GM23248 (cell line): ENCODE measurements at places on chromosomes 1 and 21.
A peak's percentile ranks its signal among the peaks of the same experiment; 100 is the strongest.

DNA sequence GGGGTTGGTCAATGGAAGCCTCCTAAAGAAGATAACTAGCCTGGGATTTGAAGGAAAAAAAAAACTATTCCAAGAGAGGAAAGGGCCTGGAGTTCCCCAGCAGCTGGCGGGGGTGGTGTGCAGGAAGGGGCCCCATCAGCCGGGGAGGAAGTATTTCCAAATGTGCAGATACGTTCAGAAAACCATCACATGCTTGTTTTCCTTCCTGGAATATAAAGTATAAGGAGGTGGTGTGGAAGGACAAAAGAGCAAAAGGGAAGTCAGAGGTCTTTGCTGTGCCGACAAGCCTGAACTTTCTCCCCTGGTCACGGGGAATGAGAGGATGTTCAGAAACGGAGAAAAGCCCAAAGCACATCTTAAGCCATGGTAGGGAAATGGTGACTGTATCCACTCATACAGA is 72.0 kb upstream of the BACE2 start:
- no peak for DNase-seq

GRCh38 chr1:157540852-157541251 is 11.5 kb downstream of the FCRL5 start:
- DNase-seq: peak; percentile 26

DNA sequence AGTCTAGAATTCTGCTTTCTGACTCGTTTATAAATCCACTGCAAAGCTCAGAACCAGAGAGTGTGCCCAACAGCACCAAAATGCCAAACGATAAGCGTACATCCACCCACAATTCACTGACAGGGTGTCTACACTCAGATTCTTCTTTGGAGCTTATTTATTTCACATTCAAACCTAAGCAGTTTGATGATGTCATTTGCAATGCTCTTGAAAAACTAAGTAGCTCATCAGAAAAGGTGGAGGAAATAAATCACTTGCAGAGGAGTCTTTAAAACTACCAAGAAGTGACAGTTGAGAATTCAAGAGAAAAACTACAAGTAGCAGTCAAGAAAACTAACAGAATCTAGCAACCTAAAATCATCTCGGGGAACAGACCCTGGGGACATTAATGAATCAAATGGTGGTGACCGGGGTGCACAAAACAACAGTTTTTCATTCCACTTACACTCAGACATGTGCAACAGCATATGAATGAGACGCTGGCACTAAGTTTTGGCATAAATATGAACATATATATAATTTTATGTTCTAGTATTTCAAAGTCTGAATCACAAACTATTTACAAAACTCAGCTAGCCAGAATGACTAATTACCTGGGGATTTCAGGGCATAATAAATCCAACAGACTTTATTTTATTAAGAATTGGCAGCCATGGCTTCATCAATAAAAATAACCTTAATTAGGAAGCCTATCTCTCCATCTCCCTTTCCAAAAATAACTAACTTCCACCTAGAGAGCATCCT is 119.4 kb downstream of the SIPA1L2 start:
- peak; percentile 20 for DNase-seq

GRCh38 chr1:204136814-204137213 is 15.0 kb downstream of the ETNK2 start:
- no peak for DNase-seq

DNA sequence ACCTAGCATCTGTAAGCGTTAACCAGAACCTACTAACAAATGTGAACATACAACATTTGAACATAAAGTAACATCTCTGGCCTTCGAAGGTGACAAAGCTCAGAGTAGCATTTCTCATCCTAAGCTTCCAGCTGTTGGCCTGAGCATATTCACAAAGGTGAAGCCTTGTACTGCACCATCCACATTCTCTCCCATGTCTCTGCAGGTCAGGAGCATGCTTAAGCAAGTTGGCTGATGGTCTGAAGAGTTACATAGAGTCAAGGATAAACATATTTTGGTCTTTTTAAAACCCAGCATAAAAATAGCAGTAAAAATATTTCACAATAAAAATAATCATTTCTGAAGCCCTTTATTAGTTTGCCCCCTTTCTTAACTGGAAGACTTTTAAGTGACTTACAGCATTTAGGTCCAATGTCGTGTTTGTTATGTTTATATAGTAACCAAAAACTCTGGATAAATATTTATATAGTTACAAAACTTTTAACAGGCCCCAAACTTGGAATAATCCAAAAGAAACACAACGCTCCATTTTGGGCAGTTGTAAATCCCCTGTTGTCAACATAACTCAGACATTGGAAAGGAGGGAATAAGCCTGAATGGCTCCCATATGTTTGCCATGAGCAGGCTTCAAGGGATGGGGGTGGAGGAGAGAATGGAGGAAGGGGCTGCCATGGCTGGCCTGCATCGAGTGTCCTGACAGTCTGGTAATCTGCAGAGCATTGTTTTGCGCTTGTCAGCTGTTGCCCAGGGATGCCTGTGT is 42.8 kb upstream of the ENAH start:
- no peak for DNase-seq

DNA sequence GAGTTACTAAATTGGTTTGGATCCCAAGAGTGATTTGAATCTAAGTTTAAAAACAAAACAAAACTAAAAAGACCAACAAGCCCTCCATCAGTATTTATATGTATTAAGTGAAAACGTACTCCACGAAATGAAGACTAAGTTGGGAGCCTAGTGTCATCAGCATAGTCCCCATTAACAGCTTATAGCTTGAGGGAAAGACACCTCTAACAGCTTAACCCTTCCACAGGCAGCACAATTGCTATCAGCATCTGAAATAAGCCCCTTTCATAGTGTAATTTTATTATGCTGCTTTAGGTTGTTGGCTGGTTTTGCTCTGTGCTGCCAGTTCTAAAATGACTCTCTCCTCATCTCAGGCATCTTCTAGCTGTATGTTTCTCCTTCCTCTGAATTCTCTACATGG is 25.8 kb upstream of the ST6GALNAC5 start:
- DNase-seq: no peak

DNA sequence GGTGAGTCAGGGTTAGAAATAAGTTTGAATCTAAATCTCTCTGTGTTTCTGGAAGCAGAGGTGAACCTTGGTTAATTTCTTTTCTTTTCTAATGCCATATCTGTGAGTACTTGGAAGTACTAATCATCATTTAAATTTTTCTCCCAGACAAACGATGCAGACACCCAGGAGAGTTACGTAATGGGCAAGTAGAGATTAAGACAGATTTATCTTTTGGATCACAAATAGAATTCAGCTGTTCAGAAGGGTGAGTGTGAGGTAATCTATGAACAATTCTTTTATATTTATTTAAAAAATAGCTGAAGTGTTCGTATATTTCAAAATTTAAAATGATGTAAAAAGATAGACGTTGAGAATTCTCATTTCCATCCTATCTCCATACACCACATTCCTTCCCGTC is 11.2 kb downstream of the C4BPA start:
- no peak for DNase-seq

DNA sequence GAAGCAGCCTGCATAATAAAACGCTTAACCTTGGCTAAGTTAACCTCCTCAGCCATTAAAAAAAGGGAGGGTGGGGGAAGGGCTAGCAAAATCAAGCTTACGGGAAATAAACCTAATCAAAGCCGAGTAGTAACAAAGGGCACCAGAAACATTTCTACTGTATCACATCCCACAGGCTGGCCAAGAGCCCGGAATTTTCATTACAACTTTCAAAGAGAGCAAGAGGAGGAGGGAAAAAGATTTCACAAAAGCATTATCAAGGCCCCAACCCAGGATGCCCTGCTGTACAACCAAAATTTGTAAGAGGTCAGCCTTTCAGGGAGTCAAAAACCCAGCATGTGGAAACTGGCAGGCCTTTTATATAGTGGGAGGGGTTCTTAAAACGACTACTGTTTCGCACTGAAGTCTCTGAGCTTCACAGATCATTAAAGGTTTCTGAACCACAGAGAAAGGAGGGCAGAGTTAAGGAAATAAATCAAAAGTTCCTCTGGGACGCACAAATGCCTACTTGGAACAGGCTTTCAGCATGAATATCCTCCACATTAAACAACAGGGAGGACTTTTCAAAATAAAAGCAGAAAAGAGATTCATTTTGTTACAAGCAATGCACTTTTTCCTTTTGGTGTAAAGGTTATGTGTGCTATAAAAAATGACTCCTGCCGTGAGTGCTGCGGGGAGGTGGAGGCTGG is 90.4 kb downstream of the SLC45A1 start:
- DNase-seq: peak; percentile 80

DNA sequence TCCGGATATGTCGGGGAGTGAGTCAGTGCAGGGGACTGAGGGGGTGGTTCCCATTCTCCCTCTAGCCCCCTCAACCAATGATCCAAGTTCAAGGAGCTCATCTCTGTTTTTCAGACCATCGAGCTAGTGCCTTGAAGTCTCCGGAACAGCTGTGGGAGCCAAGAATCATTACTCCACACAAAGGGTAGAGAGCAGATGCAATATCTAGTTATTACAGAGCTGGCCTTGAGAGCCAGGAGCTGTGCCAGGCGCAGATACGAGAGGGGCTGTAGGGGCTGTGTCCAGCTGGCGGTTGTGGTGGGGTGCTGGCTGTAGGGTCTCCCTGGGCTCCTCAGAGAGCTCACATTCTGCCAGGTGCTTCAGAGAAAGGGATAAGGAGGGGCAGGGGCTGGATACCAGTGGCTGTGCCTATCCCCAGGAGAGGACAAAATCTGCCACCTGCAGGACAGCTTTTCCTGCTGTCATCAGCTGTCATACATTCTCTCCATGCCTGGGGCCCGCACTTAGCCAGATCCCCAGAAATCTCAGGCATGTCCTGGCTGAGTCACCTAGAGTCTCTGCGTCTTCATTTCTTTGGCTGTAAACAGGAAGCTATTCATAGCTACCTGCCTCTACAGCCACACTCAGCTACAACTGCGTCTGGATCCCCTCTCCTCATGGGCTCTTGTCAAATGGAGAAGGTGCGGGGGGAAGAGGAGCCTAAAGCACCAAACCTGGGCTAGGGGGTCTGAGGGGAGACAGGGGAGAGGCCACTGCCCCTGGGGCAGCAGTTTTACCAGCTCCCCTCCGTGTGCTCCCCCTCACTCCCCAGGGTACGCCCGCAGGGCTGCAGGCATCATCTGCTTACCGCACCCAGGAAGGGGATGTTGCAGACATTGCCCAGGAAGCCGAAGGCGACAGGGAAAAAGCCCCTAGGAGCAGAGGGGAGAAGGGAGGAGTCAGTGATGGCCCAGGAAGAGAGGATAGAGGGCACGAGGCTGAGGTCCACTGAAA is 2.4 kb upstream of the KISS1 start:
- DNase-seq: peak; percentile 83

GRCh38 chr1:77797991-77798390 is 18.5 kb downstream of the MIGA1 start:
- DNase-seq: peak; percentile 24

- DNase-seq: no peak
These were observed 467.6 kb upstream of the PKN2 start for GRCh38 chr1:88216441-88216840.

- no peak for DNase-seq
These were observed 116.3 kb downstream of the ADSS2 start for GRCh38 chr1:244335456-244335855.

- DNase-seq: no peak
These were observed 215.1 kb downstream of the S1PR1 start for GRCh38 chr1:101451888-101452287.
